ENCODE measurements at places on chromosomes 1 and 21.

GRCh38 chr1:166822385-166822784 lies 16.9 kb upstream of the POGK start:
- no peak for DNase-seq

- DNase-seq, result peak; percentile 28
Observed at GRCh38 chr1:41516168-41517061, 31.9 kb upstream of the EDN2 start.

- DNase-seq, result no peak
Observed at GRCh38 chr1:207407655-207408260, 46.4 kb upstream of the CR2 start.

- no peak for DNase-seq
Observed at GRCh38 chr1:171849245-171849898, 8.1 kb downstream of the DNM3 start.

GRCh38 chr1:234093741-234094140 lies 189.3 kb downstream of the SLC35F3 start:
- no peak for DNase-seq

GRCh38 chr1:54199151-54199764 lies 572 bp downstream of the CYB5RL start:
- no peak for DNase-seq

DNA sequence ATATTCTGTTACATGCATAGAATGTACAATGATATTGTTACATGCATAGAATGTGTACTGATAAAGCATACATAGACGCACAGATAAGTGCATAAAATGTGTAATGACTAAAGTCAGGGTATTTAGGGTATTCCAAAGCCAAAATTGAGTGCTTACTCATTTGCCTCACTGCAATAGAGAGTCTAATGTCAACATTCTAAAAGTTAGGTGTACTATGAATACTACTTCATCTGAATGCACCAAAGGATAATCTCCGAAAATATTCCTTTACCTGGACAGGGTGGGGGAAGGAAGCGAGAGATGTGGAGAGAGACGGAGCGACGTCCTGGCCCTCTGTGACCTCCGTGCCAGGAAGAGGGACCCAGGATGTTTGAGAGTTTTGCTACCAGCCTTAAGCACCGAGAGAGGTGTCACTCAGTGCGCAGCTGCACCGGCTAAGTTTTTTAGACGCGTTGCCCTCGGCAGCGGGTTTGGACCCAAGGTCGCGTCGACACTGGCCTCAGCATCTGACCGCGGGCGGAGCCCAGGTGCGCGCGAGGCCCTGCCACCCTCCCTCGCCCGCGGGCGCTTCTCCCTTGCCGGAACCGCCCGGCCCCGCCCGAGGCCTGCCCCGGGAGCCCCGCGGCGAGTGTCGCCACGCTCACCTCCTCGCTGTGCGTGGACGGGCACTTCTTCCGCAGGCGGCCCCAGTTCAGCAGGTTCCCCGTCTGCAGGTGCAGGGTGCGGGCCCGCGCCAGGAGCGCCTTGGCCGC lies 660 bp downstream of the GCLM start:
- DNase-seq, result peak; percentile 42
